ENCODE measurements at places on chromosomes 12 and 14.
A peak's percentile ranks its signal among the peaks of the same experiment; 100 is the strongest.

GRCh38 chr12:94555687-94556086, 94.7 kb downstream of the TMCC3 start:
- DNase-seq = no peak

DNA sequence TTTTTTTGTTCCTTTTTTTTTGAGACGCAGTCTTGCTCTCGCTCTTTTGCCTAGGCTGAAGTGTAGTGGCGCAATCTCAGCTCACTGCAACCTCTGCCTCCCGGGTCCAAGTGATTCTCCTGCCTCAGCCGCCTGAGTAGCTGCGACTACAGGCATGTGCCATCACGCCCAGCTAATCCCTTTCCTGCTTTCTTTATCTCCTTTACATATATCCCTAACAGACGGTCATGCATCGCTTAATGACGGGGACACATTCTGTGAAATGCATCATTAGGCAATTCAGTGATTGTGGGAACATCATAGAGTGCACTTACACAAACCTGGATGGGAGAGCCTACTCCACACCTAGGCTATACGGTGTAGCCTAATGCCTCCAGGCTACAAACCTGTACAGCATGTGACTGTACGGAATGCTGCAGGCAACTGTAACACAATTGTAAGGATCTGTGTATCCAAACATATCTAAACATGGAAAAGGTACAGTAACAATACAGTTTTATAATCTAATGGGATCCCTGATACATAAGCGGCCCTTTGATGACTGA, 32.8 kb downstream of the NOS1 start:
- DNase-seq = no peak

DNA sequence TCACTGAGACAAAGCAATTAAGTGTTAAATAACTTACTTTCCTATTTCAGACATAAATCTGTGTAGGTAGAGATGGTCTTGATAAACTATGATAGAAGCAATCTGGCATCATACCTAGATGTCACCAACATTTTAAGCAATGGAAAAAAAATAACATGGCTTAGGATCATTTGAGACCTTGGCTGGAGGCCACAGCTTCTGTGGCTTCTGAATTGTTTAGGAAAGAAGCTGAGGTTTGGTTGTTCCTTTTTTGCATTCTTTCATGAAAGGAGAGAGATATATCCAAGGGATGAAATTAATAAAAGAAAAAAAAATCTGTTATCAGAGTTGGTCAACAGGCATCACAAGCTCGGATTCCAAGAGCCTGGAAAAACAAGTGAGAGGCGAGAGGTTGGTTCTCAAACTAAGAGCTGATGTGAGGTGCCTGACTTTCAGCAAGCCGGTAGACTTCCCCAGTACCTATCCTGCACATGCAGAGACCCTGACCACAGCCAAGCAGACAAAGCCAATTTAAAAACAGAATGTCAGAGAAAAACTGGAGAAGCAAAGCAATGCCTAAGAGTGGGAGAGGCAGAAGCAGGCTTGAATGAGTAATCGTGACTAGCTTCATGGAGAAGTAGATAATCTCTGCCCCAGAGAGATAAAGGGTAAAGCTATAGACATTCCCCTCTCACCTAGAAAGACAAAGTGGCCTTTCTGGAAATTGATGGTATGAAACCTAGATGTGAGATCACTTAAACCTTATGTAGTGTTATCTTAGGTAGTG, 43.4 kb upstream of the ST8SIA1 start:
- no peak for DNase-seq

- no peak for DNase-seq
Measured at GRCh38 chr12:132076711-132077110, 67.4 kb downstream of the DDX51 start.

GRCh38 chr14:64937171-64937820, 5.2 kb downstream of the GPX2 start:
- no peak for DNase-seq

DNA sequence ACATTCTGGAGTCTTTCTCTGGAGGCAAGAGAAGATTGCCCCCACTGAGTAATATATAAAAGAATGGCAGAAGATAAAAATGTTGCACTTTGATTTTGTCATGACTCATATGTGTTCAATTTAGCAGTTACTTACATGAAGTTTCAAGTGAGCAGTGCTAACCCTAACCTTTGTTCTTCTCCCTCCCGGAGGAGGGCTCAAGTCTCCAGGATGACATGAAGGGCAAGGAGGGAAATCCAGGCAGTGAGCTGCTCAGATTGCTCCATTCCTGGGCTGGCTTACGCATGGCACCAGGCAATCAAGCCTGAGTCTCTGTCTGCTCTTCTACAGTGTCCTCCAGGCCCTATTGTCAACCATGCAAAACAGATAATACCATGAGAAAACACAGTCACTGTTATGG, 322.3 kb downstream of the DUSP6 start:
- no peak for DNase-seq

GRCh38 chr14:104135904-104136471, 2.4 kb upstream of the KIF26A start:
- DNase-seq = no peak

- DNase-seq = no peak
Measured at GRCh38 chr12:12686472-12686871, 9.5 kb downstream of the GPR19 start.

DNA sequence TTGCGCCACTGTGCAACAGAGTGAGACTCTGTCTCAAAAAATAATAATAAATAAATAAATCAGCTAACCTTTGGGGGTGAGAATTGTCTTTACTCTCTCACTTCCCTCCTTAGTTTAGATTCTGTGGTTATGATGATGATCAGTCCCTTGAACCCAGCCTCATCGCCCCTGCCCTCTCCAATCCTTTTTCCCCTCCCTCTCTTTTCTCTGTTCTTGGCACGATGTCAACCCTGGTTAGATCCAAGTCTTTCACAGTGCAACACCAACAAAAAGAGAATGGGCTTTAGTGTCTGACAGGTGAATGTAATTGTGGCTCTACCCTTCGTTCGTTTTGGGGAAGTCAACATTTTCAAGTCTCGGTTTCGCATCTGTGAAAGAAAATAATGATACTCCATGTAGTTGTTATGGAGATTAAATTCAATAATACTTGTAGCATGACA, 59.0 kb downstream of the NTN4 start:
- no peak for DNase-seq

DNA sequence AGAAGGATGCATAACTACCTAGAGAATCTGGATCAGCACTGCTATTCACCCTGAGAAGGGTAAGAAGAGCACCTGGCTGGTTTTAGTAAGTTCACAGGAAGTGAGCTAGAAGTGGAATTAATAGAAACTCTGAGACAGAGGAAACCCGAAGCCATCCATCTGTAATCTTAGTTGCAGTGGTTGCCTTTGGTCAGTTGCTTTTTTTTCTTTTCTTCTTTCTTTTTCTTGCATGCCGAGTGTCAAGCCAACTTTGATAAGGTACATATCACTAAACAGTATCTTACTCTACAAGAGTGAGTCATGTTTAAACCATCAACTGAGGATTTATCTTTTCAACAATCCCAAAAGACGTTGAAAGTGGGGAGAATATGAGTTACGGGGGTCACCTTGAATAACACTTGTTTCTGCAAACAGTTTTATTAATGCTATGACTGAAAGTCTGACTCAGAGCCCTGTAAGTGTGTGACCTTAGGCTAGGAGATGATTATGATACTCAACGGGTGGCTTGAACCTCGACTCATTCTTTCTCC, 26.7 kb downstream of the C12orf75 start:
- no peak for DNase-seq

GRCh38 chr14:89252887-89253532, 164.0 kb downstream of the FOXN3 start:
- no peak for DNase-seq

DNA sequence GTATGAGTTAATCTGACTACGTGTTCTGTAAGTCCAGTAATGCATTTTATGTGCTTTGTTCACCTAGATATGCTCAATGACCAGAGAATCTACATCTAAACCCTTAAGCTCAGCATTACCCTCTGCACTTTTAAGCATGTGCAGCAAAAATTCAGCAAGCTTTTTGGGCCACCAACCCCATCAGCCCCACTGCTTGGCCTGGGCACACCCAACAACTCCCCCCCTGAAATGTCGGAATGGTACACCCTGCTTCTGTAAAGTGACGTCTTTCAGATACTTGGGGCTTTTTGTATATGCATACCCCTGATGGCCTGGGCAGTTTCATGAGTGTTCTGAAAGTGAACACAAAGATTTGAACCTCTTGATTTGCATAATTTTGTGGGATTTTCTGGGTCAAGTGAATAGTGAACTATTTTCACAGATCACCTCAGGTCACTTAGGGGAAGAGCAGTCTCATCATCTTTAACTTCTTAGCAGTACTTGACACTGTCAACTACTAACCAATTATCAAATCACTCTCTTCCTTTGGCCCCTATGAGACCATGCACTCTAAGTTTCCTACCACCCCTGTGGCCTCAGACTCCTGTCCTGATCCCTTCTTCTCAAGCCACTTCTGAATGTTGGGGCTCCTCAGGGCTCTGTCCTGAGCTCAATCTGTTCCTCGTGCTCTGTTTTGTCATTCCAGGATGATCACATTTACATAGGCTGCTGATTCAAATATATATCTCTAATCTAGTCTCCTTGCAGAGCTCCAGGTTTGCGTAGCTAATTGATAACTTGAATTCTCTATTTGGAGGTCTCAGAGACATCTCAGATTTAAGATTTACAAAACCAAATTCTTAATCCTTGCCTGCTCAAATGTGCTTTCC, 36.3 kb upstream of the PPM1A start:
- DNase-seq = no peak

GRCh38 chr14:78335531-78335930, 165.4 kb downstream of the NRXN3 start:
- DNase-seq = no peak

- DNase-seq = no peak
Measured at GRCh38 chr12:8064131-8064530, 2.0 kb downstream of the C3AR1 start.

GRCh38 chr14:53327716-53328115, 174.6 kb upstream of the DDHD1 start:
- no peak for DNase-seq

- DNase-seq = peak; percentile 73
Measured at GRCh38 chr14:74712499-74713394, at the start of the genes AREL1 and FCF1. Gene AREL1 (minus strand): TSS chr14:74713080. CDS start chr14:74685615, 27,465 bp downstream. Gene FCF1 (plus strand): TSS chr14:74713144. CDS start chr14:74713198, 54 bp downstream.

GRCh38 chr12:54285150-54286041, 4.9 kb downstream of the HNRNPA1 start:
- no peak for DNase-seq

GRCh38 chr12:47080725-47081502, 1.2 kb upstream of the AMIGO2 start:
- DNase-seq = peak; percentile 26

- DNase-seq = no peak
Measured at GRCh38 chr14:101365329-101366158, 195.8 kb upstream of the DIO3 start.

All from activated gamma-delta T cell treated with Interleukin-2 at 50 U/mL for 16 hours (primary cell).